ENCODE measurements at places on chromosomes 11 and 22. TPM values are rescaled to one million over a fixed set of nuclear protein-coding genes. Genes with fewer than 3 reads are reported as not detected.

Gene DDI1
- not detected for total RNA-seq

Gene APOL3
- 77.1 TPM for total RNA-seq

DNA sequence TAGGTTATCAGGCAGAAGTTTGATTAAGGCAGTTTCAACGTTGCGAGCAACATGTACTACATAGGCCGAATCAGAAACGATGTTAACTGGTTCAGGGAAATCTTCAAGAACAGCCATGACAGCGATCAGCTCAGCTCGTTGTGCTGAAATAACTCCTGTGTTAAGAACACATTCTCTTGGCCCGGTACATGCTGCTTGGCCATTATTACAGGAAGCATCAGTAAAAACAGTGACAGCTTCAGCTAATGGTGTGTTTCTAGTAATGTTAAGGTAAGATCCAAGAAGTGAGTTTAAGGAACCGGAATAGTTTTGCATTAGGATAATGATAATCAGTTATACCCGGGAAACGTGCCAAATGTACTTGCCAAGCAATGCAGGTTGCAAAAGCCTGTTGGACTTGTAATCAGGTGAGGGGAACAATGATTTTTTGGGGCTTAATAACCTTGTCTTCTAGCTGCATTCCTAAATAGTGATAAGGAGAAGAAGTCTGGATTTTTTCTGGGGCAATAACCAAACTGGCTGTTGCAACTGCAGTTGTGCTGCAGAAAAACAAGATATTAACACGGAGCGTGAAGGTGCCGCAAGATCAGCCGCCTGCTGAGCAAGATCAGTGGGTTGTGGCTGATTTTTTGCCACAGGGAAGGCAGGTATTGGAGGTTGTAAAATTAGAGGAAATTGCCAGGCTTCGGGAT is 14.3 kb downstream of the OR52K1 start:
- DNase-seq, result no peak

DNA sequence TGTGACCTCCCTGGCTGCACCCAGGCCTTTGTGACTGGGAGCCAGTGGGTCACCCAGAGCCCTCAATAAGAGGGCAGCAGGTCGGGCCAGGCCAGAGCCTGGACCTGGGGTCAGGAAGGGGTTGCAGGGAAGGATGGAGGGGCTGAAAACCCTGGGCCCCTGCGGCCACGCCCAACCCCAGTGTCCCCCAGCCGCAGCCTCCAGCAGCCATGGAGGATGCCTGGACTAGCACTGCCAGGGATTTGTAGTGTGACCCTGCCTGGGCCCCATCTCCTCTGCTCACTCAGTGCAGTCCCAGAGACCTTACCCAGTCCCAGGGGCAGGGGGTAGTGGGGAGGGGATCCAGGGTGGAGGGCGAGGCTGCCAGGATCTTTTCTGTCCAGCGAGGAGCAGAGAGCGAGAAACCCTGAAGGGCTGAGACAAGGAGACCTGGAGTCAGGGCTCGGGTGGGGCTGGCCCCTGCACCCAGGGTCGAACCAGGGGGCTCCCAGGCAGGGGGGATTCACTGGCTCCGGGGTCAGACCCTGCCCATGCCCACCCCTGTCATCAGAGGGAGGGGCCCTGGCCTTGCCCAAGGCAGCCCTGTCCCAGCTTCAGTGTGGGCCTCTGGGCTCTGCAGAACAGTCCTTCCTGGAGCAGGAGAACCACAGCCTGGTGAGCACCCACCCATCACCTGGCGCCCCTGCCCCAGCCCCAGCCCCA is 187.5 kb downstream of the IGLL1 start:
- no peak for DNase-seq

- no peak for DNase-seq
These were observed 90.9 kb downstream of the PAX6 start for GRCh38 chr11:31720225-31720624.

DNA sequence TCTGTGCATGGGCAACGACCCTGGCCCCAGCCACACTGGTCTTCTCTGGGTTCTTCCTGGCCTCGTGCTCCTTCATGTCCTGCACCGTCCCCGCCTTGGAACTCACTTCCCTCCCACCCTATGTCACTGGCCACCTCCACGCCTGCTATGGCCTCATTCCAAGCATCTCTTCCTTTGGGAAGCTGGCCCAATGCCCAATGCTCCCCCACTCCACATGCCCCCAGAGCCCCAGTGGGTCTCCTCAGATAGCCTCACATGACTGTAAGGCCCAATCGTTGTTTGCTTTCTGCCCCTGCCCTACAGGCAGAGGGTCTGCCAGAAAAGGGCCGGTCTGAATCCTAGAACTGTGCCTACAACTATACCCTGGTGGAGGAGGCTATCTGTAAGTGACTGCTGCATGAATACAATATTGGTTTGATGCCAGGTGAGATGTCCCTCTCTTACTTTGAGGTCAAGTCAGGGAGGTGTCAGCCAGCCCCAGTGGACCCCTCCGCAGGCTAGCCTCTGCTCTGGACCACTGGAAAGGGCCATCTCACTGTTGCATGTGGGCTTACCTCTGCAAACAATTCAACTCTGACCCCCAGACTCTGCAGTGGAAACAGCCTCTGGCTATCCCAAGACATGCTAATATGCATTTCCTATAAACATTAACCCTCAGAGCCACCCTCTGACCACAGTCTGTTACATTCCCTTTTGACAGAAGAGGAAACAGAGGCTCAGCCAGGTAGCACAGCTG is 2.1 kb upstream of the GNAZ start:
- DNase-seq, result no peak

- no peak for DNase-seq
These were observed 8.6 kb downstream of the ARAP1 start for GRCh38 chr11:72743321-72744221.
